Myocyte (in vitro differentiated cells): ENCODE measurements at places on chromosomes 5 and 9. TPM values are rescaled to one million over a fixed set of nuclear protein-coding genes. Genes with fewer than 3 reads are reported as not detected.
A peak's percentile ranks its signal among the peaks of the same experiment; 100 is the strongest.

- no peak for DNase-seq
Measured at GRCh38 chr5:105630803-105631202, 2039.9 kb downstream of the EFNA5 start.

- DNase-seq, result no peak
Measured at GRCh38 chr5:80566711-80567259, 3.3 kb downstream of the ANKRD34B start.

DNA sequence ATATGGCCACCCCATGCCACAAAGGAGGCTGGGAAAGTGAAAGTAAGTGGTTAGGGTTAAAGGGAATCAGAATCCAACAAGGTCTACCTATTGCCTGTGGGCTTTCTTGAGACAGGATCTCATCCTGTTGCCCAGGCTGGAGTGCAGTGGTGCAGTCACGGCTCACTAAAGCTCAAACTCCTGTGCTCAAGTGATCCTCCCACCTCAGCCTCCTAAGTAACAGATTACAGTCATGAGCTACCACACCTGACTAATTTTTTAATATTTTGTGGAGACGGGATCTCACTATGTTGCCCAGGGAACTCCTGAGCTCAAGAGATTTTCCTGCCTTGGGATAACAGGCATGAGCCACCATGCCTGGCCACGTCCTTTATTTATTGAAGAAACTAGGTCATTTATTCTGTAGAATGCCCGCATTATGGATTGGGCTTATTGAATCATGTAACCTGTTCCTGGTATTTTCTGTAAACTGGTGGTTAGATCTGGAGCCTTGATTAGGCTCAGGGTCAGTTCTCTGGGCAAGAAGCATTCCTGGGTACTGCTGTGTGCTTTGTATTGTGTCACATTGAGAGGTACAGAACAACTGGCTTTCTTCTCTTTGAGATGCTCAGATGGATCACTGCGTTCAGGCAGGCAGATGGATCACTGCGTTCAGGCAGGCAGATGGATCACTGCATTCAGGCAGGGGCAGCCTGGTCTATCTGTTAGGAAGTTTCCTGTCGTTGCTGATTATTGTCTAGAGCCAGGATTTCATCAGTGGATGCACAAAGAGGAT lies 41.6 kb downstream of the ERGIC1 start:
- no peak for DNase-seq

- no peak for DNase-seq
Measured at GRCh38 chr5:171714261-171714660, 71.4 kb upstream of the SMIM23 start.

- DNase-seq, result peak; percentile 67
Measured at GRCh38 chr5:400282-401145, 42.5 kb upstream of the EXOC3 start.

DNA sequence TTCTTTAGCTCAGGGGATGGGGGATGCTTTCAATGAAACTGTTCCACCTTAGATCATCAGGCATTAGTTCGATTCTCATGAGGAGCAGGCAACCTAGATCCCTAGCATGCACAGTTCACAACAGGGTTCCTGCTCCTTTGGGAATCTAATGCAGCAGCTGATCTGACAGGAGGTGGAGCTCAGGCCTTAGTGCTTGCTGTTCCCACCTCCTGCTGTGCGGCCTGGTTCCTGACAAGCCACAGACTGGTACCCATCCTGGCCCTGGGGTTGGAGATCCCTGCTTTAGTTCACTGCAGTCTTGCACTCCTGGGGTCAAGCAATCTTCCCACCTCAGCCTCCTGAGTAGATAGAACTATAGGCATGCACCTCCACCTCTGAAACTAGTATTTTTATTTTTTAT lies 1369.8 kb upstream of the NUDT12 start:
- no peak for DNase-seq

INSL6 gene
- not detected in 2 replicates for total RNA-seq

SLCO6A1 gene
- 0.16 TPM in 1 of 2 replicates, not detected in the other for total RNA-seq

INPP5E gene
- total RNA-seq, result 8.3 and 12.4 TPM in 2 replicates

DNA sequence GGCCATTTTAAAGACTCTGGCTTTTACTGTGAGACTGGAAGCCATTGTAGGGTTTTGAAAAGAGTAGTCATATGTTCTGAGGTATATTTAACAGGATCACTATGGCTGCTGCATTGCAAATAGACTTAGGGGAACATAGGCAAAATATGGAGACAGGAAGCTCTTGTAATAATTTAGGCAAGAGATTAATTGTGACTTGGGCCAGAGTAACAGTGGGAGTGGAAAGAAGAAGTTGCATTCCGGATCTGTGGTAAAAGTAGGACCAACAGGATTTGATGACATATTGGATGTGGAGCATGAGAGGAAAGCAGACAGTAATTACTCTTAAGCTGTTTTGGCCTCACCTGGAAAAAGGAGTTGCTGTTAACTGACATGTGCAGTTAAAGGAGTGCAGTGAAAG lies 85.6 kb downstream of the SMIM15 start:
- DNase-seq, result no peak

GRCh38 chr9:135343837-135344522 lies 135.6 kb upstream of the PPP1R26 start:
- peak; percentile 9 for DNase-seq

DNA sequence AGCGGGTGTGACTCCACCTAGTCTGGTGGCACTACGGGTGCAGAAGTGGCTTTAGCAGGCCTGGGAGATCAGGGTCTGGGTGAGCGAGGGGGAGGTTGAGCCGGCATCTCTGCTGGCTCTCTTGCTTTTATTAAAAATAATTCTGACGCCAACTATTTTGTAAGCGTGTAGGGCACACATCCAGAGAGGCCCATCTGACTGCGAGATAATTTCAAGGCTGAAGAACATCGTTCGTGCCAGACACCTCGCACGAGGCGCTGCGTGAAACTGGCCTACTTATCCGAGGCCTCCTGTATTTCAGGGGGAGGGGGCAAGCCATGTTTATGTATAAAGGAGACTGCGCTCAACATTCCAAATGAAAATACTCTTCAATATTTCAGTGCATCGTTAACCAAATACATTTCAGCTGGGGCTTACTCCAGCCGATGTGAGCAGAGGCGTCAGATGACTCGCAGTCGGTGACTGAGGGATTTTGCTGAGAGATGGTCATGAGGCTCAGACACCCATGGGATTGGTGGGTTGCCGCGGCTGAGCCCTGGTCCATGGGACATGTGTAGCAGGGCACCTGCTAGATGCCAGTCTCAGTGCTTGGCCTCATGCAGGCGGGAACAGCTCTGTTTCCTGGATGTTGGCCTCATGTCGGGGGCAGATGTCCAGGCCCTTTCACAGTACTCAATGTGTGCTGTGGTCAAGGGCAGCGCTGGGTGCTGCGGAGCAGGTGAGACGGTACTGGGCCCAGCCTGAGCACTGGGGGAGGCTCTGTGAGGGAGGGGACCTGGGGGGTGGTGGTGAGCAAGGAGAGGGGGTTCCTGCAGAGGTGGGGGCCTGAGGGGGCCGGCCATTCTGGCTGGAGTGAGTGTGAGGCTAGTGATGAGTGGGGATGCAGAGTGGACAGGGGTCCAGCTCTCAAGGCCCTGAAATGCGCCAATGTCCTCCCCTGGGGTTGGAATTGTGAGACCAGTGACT lies 201.5 kb downstream of the DAB2IP start:
- peak; percentile 48 for DNase-seq

DNA sequence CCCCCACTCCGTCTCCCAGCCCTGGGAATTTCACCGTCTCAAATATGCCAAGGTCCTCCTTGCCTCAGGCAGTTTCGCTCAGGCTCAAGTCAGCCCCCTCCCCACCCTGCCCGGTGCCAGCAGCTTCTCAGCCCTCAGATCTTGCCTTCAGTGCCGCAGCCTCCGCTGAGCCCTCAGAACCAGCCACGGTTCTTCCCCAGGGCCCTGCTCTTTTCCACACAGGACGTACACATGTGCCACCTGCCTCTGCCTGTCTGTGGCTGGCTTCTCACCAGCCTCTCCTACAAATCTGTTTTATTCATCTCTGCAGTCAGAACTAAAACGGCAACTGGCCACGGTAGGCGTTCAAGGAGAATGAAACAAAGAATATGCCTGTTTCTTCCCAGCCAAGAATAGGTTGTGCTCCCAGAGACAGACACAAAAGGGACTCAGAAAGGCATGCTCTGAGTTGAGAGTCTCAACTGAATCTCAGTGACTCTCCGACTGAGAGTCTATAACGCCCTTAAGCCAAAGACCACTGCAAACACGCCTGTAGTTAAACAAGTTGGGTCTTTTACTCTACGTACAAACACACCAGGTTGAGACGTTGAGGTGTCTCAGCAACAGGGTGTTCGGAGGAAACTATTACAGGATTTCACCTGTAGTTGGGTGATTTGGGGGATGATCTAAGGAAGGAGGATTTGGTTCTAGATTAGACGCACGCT lies 10.6 kb upstream of the GRIN1 start:
- peak; percentile 67 for DNase-seq

- no peak for DNase-seq
Measured at GRCh38 chr9:137479892-137480685, 21.0 kb upstream of the NSMF start.

DNA sequence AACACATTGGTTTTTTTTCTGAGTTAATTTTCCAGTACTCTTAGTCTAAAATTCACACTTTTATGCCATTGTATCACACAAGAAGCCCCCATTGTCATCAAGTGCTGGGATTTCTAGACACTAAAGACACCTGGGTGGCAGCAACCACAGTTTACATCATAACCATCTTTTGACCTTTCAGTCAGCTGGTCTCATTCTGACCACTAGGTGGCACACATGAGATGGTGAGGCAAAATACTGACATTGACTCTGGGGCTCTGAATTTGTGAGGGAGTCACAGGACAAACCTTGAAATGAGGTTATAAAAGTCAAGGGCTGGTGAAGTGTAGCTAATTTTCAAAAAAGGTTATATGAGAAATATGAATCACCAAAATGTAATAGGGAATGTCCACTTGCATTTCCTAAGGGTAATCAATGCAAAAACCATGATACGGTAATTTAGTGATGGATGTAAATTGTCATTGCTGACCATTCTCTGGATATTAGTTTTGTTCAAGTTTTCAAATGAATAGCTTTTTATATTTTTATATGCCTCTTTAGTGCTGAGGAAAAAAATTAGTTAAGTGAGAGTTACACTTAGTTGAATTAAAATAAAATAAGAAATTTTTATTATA lies 229.4 kb downstream of the DMAC1 start:
- peak; percentile 44 for DNase-seq

- DNase-seq, result peak; percentile 64
Measured at GRCh38 chr9:99266255-99267023, 44.4 kb downstream of the SEC61B start.

GRCh38 chr9:93257808-93258331 lies 73.9 kb downstream of the WNK2 start:
- DNase-seq, result no peak

SKP2 gene
- total RNA-seq, result 34.4 and 56.2 TPM in 2 replicates

DNA sequence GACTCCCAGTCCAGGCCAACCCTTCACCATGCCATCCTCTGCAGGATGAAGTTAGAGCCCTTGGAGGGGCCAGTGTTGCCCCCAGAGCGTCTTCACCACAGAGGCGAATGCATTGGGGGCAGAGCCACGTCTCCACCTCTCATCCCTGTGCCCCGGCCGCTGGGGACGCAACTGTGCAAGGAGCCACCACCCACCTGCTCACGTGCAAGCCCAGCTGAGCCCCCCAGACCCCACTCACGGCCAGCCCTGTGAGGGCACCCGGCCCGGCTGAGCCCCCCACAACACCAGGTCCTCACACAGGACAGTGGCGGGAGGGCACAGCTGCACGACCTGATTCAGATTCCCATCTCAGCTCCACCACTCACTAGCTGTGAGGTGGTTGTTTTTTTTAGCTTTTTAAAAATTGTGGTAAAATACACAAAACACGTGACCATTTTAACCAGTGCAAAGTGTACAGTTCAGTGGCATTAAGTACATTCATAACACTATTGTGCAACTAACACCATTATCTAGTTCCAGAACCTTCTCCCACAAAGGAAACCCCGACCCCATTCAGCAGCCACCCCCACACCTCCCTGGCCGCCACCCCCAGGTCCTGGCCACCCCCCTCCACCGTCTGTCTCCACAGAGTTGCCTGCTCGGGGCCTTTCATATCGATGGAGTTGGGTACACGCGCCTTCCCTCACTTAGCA lies 33.5 kb upstream of the UBAC1 start:
- DNase-seq, result no peak

DNA sequence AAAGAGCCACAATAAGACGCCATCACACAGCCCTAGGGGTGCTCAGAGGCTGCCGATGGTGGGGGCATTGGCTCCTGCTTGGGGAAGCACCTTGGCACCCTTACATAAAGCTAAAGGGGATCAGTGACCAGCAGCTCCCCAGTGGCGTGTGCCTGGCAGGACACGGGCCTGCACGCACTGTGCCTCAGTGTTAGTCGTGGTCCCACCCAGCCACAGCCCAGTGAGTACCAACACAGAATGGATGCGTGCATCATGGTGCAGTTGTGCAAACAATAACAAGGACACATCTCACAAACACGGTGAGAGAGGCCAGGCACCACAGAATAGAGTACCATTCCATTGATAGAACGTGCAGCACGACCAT lies 103.2 kb downstream of the WNK2 start:
- DNase-seq, result no peak

- DNase-seq, result no peak
Measured at GRCh38 chr5:40791715-40792139, 6.4 kb downstream of the PRKAA1 start.

- DNase-seq, result no peak
Measured at GRCh38 chr9:135612437-135612836, 26.9 kb downstream of the GLT6D1 start.

DNA sequence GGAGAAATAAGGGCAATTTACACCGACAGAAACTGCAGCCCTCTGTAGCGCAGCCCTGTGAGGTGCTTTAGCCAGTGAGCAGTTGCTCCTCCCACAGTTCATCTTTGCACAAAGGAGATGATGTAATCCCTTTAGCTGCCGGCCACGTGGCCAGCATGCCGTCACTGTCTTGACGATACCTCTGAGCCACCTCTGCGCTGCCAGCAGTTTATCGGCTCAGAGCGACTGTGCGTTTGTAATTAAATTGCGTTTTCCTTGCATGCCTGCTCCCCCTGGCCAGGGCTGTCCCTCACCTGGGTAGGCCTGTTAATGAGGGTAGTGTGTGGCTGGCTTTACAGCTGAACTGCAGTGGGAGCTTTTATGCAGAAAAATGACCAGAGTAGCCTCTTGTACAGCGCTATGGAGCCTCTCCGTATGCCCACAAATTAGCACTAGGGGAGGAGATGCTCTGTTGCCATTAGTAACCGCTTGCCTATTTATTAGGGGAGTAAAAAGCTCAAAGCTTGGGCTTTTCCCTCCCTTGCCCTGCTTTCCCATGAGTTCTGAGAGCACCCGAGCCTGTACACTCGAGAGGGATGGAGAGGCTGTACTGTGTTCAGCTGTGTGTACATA lies 107.0 kb downstream of the TRIO start:
- no peak for DNase-seq

POLR3G gene
- total RNA-seq, result 2.3 and 5.3 TPM in 2 replicates

SEMA4D gene
- total RNA-seq, result 0.27 TPM in 1 of 2 replicates, not detected in the other

CDC20B gene
- total RNA-seq, result not detected in 2 replicates

DNA sequence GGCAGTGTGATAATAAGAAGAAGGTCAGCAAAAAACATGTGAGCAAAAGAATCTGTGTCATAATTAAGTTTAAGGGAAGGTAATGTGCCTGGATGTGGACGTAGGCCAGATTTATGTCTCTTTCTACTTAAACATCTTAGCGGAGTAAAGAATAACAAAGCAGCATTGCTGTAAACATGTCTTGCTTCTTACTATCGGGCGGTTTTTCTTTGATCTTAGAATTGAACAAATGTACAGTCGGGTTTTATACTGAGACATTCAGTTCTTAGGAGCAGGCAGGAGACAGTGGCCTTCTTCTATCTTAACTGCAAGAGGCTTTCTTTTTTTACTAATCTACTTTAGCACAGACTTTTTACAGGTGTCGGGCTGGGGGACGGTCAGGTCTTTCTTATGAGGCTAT lies 40.4 kb upstream of the FLT4 start:
- DNase-seq, result no peak

GRCh38 chr9:34254966-34255825 lies 73.9 kb downstream of the KIF24 start:
- peak; percentile 73 for DNase-seq

PCDHGB2 gene
- 14.0 and 14.5 TPM in 2 replicates for total RNA-seq

- DNase-seq, result no peak
Measured at GRCh38 chr9:131732636-131733289, 7.1 kb downstream of the RAPGEF1 start.
